Right atrium auricular region (tissue), 2 donors: ENCODE measurements at places on chromosomes 5 and 9. TPM values are rescaled to one million over a fixed set of nuclear protein-coding genes. Genes with fewer than 3 reads are reported as not detected.

DNA sequence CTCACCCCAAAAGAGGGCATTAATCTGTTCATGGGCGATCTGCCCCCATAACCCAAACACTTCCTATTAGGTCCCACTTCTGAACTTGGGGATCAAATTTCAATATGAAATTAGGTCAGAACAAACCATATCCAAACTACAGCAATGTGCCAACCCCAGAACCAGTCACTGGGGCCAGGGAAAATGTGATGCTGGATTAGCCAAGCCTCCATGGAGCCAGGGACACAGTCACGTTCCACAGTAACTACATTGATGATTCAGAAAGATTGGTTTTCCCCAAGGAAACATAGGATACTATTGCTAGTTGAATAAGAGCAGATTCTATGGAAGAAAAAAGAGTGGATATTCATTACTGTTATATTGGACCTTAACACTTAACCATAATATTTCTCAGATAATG is 84.2 kb downstream of the GIN1 start:
- no peak for DNase-seq
- peaks cover 22% of the 10 kb centered on the region for H3K36me3 ChIP-seq
- H3K27me3 ChIP-seq, result no peaks in the 10 kb centered on the region
- no peaks in the 10 kb centered on the region for H3K4me1 ChIP-seq
- H3K4me3 ChIP-seq, result no peak overlapping the region

DNA sequence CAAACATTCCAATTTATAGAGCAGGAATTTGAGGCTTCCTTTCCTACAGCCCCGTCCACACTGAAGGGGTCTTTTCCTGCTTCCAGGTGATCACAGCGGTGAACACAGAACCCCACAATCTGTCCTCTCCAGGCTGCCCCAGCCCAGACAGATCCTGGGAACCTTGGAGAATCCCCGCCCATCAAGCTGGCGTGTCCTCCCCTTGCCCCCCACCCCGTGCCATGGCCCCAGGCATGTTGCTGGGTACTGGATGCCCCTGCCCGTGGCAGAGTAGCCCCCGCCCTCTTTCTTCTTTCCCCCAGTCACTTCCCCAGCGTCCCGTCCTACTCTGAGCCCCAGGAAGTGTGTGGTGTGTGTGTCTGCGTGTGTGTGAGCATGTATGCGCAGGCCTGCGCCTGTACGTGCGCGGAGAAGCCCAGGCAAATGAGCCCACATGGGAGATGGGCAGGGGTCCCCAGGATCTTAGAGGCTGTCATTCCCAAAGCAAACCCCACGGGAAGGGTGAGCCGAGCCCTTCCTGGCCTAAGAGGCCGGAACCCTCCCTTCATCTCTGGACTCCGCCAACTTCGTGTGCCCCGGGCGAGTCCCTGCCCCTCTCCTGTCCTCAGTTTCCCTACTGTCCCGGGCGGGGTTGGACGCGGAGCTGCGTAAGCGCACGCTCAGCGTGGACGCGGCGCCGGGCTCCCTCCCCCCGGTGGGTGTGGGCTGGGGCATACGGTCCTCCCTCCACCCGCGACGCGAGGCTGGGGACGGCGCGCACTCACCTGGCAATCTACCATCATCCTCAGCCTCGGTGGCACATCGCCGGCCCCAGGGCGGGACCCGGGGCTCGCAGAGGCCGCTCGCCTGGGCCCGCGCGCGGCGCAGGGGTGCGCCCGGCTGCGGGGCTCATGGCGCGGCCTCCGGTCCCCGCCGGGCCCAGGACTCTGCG is 15.2 kb downstream of the GBGT1 start:
- DNase-seq, result no peak
- no peaks in the 10 kb centered on the region for H3K4me1 ChIP-seq
- peak overlapping the region; percentile 69 for H3K4me3 ChIP-seq

DNA sequence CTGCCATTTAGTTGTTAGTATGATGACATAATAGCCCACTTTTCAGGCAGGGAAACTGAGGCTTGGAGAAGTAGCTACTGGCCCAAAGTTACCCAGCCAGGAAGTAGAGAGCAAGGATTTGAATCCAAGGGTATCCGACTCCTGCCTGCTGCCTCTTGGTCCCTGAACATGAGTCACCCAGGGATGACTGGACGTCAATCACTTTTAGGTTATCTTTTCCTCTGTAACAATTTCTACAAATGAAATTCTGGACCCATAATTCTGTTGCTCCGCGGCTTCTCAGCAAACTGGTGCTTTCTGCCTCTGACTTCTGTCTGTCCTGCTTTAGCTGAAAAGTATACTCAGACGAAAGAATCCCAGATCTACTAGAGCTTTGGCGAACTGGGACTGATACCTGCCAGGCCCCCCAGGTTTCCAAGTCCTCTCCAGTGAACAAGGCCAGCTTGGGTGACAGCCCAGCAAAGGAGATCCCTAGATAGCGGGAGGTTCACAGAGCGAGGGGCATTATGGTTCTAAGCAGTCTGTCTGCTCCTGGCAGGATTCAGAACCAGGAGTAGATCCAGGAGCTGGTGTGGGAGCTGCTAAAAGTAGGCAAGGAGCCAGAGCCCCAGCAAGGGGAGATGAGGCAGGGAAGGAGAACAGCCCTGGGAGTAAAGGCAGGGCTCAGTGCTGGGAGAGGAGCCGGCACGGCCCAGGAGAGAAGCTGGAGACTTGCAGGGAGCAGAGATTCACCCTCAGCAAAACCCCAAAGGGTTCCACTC is 20.6 kb downstream of the OLFML2A start:
- no peaks in the 10 kb centered on the region for H3K36me3 ChIP-seq
- no peak overlapping the region for H3K4me3 ChIP-seq
- no peak for DNase-seq
- H3K4me1 ChIP-seq, result peaks cover 80% of the 10 kb centered on the region
- H3K27me3 ChIP-seq, result no peaks in the 10 kb centered on the region

GRCh38 chr9:76032797-76033373 is 142.4 kb downstream of the PCSK5 start:
- no peak overlapping the region for H3K4me3 ChIP-seq
- no peak overlapping the region for H3K27ac ChIP-seq
- no peak for DNase-seq
- H3K27me3 ChIP-seq, result no peaks in the 10 kb centered on the region
- no peaks in the 10 kb centered on the region for H3K4me1 ChIP-seq

GRCh38 chr5:174314261-174314660 is 268.8 kb downstream of the NSG2 start:
- no peaks in the 10 kb centered on the region for H3K4me1 ChIP-seq
- no peaks in the 10 kb centered on the region for H3K36me3 ChIP-seq
- no peaks in the 10 kb centered on the region for H3K27me3 ChIP-seq
- H3K4me3 ChIP-seq, result no peak overlapping the region
- no peak overlapping the region for H3K27ac ChIP-seq

Gene CER1
- total RNA-seq, result not detected

Gene TLR4
- total RNA-seq, result 20.0 TPM
